ENCODE measurements at places on chromosomes 6 and 20.

DNA sequence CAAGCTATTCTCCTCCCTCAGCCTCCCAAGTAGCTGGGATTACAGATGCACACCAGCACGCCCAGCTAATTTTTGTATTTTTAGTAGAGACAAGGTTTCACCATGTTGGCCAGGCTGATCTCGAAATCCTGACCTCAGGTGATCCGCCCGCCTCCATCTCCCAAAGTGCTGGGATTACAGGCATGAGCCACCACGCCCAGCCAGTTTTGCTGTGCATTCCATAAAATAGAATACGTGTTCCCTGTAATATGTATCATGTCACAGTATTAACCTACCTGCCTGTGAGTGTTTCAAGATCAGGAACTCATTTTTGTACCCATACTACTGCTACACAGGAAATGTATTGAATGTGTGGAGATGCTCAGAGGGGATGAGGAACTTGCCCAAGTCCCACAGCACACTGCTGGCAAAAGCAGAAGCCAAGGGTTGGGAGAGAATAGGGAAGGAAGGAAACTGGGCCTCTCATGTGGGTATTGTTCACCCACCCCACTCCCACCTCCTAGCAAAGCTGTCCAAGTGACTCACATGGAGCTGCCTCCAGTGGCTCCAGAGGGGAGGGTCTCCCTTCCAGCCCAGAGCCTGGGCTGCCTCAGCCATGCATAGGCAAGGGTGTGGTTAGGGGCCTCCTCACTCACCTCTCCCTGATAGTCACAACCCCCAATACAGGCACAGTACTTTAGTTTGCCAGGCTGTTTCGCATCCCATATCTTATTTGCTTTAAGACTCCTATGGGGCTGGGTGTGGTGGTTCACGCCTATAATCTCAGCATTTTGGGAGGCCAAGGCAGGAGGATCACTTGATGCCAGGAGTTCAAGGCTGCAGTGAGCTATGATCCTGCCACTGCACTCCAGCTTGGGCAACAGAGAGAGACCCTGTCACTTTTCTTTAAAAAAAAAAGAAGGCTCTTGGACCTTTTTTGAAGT lies 9.4 kb downstream of the HM13 start:
- DNase-seq = no peak

DNA sequence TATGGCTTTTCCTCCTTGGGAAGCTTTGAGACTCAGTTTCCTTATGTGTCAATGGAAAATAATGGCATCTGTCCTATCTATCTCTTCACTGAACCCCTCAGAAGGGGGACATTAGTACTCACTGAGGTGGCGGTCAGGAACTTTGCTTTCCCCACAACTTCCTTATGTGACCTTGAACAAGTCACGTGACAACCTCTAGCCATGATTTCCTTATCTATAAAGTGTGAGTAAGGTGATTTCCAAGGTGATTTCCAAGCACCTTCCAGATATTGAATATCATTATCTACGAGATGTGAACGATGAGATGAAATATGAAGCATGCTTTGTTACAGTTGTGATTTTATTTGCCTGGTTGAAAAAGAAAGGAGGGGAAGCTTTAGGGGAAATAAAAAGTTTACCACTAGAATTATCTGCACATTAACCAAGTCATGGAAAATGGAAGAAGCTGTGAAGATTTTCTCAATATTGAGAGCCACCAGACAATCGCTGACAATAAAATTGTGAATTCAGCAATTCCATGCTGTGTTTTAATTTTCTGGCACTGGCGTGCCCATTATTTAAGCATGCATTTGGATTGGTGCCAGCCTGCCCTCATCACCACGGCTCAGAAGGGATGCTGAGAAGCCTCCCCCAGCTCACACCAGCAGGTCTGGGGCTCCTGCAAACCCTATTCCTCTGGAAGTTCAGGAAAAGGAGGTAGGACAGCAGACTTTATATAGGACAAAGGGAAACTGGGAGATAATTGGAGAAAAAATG lies 255.3 kb downstream of the CD83 start:
- DNase-seq = no peak

DNA sequence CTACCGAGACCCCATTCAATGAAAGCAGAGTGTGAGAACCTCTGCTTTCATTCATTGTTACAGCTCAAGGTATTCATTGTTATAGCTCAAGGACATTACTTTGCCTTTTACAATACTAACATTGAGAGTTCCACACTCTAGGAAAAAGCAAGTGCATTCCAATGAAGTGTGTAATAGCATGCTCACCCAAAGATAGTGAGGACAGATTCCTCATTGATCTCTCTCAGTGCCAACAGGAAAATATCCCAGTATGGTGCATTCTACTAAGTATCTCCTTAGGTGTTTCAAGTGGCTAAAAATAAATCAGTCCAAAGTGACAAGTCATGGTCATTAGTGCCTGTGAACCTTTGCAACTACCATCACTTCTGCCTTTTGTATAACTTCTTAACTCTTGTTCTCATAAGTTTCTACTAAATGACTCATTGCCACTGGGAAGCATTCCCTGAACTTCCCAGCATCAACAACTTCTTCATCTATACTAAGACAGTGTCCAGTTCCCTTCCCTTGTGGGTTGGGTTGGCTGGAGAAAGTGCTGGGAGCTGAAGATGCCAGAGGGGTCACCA lies 140.7 kb upstream of the STXBP5 start:
- DNase-seq = no peak

DNA sequence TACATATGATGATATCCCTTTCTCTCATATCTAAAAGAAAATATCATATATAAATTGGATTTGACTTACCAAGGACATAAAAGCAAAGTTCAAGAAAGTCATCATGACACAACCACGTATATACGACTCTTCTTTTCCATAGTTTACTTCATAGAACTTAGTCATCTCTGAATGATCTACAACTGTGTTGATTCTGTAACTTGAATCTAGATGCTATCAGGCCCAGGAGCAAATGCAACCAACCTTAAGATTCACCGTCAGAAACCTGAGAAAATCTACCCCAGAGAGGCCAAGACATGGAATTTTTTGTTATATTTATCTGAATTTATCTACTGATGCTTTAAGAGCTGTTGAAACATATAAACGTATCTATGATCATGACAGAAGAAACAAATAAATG lies 165.6 kb downstream of the PDE10A start:
- DNase-seq = no peak

- peak; percentile 74 for DNase-seq
These were observed at the start of gene PERP for GRCh38 chr6:138107078-138107751. PERP (minus strand) TSS chr6:138107419; CDS start chr6:138107340, 79 bp downstream.

DNA sequence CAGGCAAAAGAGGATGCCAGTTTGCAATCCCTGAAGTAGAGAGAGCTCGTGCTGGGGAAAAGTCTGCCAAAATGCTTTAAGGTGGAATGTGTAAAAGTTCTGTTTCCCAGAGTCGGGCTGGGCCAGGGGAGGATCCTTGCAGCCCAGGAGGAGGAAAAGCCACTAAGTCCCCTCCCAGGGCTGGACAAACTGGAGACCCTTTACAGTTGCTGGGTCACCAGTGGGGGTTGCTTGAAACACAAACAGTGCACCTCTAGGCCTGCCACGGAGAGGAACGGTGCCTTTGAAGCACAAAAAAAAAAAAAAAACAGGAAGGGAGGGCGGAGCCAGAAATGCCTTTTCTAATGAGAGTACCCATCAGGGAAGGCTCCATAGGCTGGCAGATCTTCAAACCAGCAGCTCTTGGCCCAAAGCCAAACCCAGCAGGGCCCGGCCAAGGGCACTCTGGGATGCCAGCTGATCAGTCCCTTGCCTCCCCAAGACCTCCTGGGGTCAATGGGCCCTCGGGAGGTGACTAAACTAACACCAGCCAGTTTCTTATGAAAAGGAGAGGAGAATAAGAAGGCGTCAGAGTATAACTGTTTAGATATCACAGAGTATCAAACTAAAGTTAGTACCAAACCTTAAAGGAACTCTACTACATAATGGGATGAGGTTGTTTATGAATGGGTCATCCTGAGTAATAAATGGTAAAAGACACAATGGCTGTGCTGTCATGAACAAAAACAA lies 23.7 kb downstream of the HLA-A start:
- DNase-seq = peak; percentile 60

- DNase-seq = no peak
These were observed 28.8 kb upstream of the TRAM2 start for GRCh38 chr6:52605610-52606185.

- DNase-seq = no peak
These were observed 42.4 kb upstream of the GNRH2 start for GRCh38 chr20:3000852-3001523.

DNA sequence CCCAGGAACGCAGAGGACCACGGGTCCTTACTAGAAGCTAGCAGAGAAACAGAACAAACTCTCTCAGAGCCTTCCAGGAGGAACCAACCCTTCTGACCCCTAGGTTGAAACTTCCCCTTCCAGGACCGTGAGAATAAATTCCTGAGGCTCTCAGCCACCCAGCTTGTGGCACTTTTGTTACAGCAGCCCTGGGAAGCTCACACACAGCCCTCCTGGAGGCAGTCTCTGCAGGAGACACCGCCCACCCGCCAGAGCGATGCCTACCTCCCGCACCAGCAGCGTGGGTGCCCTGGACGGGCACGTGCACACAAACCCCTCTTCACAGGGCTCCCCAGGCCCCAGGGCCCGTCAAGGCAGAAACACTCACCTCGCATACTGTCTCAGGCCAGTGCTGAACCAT lies 4.2 kb downstream of the RNASET2 start:
- DNase-seq = no peak

- no peak for DNase-seq
These were observed 74.2 kb upstream of the DSP start for GRCh38 chr6:7467007-7467897.

DNA sequence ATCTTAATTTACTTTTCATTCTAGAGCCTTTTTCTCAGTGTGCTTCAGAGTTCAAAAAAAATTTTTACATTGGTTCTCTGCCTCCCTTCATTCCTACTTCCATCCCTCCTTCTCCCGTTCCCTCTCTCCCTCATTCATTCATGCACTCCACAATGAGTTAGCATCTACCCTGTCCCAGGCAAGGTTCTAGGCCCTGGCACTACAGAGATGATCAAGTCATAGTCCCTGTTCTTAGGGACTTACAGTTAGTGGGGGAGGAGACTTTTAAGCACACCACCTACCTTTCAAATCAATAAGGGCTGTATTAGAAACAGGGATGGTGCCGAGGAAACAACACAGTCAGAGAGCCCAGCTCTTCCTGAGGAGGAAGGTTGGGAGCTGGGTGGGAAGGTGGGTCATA lies 40.3 kb downstream of the MAP3K5 start:
- no peak for DNase-seq

DNA sequence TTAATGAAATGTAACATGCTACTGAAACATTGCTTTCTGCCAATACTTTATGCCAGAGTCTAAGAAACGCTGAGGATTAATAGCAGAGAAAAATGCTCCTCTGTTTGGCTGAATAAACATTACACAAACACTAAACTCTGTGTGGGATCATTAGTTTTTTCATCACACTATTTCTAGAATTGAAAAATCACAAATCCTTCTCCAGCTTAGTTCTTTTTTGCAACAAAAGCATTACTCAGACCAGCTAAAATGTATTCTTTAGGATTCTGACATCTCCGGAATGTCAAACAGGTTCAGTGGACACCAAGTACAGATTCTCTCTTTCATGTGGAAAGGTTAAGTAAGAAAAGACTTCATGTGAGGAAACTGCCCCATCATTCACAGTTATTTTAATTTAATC lies 226.9 kb downstream of the SIM1 start:
- DNase-seq = no peak

DNA sequence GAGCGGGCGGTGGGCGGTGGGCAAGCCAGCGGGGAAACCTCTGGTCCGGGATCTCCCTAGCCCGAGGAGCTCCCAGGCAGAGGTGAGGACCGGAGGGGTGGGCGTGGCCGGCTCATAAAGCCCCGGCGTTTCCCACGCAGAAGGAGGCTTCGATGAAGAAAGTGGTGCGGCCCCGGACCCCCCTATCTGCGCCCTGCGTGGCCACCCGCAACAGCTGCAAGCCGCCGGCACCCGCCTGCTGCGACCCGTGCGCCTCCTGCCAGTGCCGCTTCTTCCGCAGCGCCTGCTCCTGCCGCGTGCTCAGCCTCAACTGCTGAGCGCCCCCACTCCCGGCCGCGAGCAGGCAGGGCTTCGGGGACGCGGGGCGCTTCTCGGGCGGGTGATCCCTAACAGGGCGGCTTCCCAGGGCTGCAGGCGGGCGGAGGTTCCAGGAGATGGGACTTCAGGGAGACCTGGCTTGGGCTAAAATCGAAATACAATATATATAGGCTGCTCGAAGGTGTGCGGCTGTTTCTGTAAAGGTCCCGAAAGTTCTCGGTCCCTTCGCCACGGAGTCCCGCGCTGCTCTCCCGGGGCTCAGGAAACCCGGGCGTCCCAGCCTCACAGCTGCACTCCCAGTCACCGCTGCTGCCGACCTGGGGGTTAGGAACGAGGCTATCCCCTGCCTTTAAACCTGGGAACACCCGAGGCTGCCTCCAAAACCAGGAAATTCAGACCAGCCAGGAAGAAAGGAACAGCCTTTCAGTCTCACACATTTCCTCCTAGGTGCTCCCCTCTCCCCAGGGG lies 27.8 kb downstream of the ASIP start:
- DNase-seq = no peak

GRCh38 chr6:51949526-51949925 lies 137.9 kb downstream of the PKHD1 start:
- no peak for DNase-seq

DNA sequence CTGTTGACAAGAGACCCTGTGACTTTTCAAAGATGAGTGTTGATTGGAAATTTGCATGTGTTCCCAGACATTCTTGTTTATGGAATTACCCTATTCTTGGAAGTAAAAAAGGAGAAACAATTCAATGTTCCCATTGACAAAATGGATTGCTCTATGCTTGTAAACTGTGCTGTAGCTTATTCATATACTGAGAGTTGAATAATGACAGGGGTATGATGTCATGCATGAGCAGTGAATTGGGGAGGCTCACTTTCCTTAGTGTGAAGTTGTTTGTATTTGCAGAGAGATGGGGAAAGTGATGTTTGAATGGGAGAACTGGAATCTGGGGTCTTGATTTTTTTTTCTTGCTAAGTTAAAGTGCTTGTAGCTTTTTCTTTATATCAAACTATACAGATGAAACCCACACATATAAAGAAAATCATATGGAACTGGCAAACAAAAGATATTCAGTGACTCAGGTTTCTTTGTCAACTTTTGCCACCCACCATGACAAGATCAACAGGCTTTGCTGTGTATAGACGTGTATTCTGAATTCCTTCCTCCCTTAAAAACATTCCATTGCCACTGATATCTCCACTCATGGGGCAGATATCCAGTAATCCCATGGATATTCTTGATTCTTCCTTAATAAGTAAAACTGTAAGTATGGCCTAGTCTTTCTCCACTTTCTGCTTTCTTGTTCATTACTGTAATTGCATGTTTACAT lies 97.8 kb upstream of the JAG1 start:
- no peak for DNase-seq

DNA sequence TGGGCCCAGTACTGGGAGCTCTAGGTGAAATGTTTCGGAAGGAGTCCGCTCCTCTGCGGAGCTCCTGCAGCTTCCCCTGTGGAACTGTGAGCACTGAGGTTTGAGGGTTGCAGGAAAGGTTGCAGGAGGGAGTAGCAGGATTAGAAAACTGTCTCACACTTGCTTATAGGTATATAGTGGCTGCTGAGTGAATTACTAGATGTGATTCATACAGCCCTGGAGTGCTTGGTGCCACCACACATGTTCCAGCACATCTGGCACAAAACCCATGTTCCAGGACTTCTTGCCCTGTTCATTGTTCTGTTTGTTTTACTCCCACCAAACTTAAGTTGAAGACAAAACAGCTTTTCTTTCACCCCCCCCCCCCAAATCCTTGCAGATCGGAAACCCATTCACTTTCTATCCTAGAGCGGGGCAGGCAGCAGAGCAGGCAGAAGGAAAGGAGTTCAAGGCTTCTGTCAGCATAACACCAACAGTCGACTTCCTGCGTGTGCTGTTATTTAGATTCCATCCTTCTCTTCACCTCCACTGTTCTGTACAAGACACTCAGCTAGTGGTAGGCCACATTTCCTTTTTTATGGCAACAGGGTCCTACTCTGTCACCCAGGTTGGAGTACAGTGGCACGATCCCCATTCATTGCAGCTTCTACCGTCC lies 669 bp upstream of the PEX6 start:
- no peak for DNase-seq

Measured in activated CD4-positive, CD25-positive, alpha-beta regulatory T cell treated with anti-CD3 and anti-CD28 coated beads, Interleukin-2, amount 50 U/mL, for 72 hours (primary cell).